Activated CD4-positive, CD25-positive, alpha-beta regulatory T cell (primary cell): ENCODE measurements at places on chromosomes 3 and 15.

- no peak for DNase-seq
Observed at GRCh38 chr3:64340641-64341101, 115.4 kb upstream of the PRICKLE2 start.

GRCh38 chr3:151067158-151067557 lies 18.3 kb upstream of the MED12L start:
- no peak for DNase-seq

- DNase-seq: no peak
Observed at GRCh38 chr15:66721501-66721937, 19.5 kb downstream of the SMAD6 start.

DNA sequence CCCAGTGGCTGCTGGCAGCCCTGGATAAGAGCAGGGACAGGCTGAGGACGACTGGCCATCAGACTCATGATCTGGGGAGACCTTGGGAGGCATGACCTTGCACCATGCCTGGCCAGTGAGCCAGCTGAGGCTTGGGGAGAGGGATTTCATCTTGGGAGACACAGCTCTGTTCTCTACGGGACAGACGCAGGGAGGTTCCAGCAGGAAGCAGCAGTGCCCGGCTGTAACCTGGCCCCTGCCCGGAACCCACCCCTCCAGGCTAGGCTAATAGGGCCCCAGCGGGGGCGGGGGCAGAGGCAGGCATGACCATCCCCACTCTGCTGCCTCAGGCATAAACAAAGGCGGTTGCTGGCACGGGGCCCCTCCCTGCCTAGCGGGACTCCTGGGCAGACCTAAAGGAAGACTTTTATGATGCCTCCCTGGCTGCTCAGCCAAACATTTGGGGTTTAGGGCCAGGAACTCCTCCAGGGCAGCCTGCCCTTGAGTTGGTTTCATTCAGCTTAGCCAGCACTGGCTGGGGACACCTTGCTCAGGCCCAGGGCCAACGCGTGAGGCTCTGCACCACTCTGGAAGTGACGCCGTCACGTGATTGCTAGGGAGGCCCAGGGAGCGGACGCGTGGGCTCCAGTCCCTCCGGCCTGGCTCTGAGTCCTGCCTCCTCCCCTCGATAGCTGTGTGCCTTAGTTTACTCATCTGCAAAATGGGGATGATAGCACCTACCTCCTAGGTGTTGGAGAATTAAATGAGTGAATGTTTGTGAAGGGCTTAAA lies 27.6 kb downstream of the HDAC11 start:
- DNase-seq: no peak
